ENCODE measurements at places on chromosomes 6 and 20.

DNA sequence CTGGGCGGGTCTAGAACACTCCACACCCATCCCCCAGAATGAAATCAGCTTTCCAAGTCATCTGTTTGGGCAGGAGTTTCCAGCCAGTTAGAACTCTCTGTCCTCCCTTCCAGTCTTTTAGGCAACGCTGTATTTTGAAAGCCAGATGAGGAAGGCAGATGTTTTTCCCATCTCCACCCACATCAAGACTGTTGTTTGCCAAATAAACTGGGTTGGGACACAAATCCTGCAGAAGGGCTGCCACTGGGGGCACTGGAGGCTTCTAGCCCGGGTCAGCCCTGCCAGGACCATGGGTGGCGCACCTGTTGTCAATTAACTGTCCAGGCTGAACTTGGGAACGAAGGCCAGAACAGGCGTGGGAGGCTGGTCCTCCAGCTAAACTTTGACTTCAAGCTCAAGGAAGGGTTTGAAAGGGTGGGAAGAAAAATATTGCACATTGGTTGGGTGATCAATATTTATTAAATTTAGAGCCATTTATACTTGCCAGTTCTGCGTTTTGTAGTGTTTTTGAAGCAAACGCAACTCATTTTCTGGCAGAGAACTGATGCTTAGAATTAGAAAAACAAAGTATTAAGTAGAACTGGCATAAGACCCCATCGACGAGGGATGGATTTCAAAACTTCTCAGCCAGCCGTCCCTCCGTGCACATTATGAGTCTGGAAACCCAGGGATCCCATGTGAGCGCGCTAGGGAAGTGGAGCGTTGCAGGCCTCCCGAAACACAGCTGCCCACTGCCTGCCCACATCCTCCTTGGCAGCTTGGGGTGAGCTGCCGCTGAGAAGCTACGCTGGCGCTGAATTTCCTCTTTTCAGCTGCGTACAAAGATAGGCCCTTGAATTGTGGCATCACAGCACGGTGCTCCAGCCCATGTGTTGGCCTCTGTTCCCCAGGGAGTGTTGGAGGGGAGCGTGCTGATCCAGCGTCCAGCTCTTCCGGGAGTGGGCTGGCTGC is 297.4 kb downstream of the QKI start:
- DNase-seq, result no peak

- no peak for DNase-seq
Observed at GRCh38 chr6:145587334-145587733, 148.0 kb downstream of the EPM2A start.

GRCh38 chr20:58697201-58697866 is 4.7 kb downstream of the NPEPL1 start:
- DNase-seq, result no peak

GRCh38 chr6:404685-405423 is 13.3 kb downstream of the IRF4 start:
- no peak for DNase-seq

DNA sequence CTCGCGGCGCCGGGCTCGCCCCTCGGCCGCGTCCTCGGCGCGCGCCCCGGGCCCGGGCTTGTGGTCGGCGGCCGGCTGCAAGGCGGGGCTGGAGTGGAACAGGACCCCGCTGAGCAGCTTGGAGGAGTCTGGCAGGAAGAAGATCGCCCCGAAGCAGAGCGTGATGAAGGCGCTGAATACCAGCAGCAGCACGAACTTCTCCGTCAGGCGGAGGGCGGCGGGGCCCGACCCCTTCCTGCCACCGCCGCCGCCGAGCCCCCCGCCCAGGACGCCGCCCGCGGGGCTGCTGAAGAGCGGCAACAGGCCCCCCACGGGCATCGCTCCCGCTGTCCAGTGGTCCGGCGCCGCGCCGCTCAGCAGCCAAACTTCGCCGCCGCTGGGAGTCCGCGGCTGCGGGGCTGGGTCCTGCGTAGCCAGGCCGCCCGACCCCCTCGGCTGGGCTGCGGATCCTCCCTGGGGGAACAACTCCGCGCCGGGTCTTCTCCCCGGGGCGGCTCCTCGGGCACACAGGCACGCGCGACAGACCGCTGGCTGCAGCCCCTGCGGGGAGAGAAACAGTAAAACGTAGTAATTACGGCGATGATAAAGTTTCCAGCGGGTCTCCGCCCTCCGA is 707 bp downstream of the MAN1A1 start:
- no peak for DNase-seq

- no peak for DNase-seq
Observed at GRCh38 chr20:40991181-40991889, 37.3 kb upstream of the TOP1 start.

- no peak for DNase-seq
Observed at GRCh38 chr6:56642366-56643261, at the start of gene DST. DST (minus strand) TSS chr6:56642889.

DNA sequence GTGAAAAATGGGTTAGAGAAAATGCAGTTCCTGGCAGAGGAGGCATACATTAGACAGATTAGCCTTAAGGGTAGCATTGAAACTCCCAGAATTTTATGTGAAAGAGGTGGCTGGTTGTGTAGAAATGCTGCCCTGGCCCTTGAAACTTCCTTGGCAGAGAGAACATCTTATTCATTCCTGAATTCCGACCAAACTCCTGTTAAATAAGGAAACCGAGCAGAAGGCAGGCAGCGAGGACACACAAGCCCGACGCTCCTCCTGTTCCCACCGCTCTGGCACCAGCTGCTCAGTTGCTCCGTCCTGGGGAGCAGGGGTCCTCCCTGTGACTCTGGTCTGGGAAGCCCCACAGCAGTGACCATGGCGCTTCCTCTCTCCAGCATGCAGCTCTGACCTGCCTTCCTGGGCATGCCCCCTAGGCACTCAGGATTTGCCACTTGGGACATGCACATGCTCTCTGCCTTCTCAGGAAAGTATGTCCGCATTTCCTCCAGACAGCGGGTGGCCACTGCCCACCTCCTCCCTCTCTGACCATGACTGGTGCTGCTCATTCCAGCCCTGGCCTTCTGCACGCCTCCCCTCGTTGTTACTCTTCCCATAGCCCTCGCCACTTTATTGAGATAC is 35.2 kb upstream of the CLDN20 start:
- no peak for DNase-seq

GRCh38 chr6:30359276-30359675 is 14.3 kb downstream of the RPP21 start:
- no peak for DNase-seq

- DNase-seq, result peak; percentile 5
Observed at GRCh38 chr6:32668226-32668747, 1.8 kb upstream of the HLA-DQB1 start.

- no peak for DNase-seq
Observed at GRCh38 chr6:11096109-11096508, 2.5 kb downstream of the SMIM13 start.

DNA sequence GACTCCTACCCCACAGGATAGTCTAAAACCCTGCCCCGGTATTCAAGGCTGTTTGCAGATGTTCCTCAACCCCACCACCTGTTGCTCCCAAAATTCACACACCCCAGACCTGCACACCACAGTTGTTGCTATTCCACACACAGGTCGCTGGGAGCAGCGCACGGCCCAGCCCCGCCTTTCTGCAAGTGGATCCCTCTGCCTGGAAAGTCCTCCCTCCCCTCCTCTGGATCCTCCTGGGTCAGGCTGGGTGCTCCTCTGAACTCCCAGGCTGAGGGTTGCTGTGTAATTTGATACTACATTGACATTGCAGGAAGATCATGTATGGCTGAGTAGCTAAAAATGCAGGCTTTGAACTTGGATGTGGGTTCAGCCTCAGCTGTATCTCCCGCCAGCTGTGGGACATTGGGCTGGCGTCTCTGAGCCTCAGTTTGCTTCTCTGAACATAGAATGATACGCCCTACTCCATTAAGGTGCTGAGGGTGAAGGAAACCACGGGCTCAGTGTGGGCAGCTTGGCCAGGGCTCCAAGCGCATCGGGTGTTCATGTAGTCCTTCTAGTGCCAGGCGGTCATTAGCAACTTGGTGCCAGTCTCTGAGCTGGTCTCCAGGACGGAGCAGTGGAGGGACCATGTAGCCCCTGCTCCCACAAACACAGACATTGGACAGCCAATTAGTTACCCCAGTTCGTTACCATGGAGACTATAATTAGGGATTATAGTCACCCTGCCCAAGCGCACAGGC is 13.9 kb upstream of the CCN5 start:
- DNase-seq, result no peak

GRCh38 chr6:21198032-21198640 is 395.4 kb upstream of the SOX4 start:
- DNase-seq, result no peak

DNA sequence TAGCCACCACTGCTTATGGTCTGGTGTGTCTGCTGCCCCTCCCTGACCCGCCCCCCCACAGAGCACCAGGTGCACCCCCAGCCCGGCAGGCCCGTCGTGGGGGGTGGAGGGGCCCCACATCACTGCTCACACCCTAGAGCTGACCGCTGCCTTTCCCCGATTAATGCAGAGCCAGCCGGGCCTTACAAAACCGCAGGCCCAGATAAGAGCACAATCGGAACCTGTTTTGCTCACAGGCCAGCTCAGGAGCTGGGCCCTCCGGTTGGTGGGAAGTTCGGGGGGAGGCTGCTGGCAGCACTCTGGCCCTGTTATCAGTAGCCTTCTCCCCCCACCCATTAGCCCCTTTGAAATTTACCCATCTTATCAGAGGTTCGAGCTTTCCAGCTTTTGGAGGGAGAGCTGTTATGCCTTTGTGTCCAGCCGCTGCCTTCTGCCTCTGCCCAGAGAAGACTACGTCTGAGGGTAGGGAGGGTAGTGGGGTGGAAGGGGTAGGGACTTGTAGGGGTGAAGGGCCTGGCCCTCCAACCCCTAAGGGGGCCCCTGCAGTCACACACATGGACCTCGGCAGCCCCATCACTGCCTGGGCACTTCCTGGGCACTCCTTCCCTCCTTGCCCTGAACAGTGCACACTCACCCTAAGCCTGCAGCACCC is 6.9 kb upstream of the SPDEF start:
- no peak for DNase-seq

DNA sequence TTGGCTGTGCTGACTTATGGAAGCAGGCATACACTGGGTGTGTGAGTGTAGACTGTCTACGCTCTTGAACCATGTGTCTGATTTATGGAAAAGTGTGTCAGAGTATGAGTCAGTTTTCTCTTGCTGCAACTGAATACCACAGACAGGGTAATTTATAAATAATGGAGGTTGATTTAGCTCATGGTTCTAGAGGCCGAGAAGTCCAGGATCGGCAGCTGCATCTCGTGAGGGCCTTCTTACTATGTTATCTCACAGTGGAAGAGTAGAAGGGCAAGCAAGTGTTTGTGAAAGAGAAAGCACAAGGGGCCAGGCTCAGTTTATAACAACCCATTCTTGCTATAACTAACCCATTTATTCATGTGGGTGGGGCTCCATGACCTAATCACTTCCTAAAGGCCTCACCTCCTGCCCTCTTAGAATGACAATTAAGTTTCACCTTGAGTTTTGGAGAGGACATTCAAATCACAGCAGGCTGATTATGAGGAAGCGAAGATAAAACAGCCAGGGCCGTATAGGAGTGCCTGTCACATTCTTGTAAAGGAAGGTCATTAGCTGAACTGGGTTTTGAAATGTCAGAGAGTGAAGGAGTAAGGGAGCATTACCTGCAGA is 6.7 kb downstream of the GPR31 start:
- DNase-seq, result no peak
